ENCODE measurements at places on chromosomes 2 and 18.

- no peak for DNase-seq
Measured at GRCh38 chr2:112794131-112794733, 9.9 kb upstream of the IL1A start.

GRCh38 chr18:4455113-4455811 lies at the start of gene DLGAP1:
DLGAP1 (minus strand) TSS chr18:4455307.
- peak; percentile 60 for DNase-seq

DNA sequence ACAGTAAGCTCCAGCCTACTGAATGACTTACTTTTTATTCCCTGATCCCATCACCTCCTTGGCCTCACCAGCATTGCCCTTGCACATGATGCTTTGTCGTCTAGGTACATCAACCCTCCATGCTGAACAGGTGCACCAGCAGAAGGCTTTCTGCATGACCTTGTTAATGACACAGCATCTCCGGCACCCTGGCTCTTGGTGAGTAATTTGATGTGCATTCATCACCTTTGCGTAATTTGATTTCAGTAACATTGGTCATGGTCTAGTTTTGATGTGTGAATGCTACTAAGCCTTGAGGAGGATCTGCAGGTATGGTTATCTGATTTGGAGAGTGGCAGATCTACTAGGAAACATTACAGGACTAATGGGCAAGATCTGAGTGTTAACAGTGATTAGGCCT lies 103.6 kb downstream of the STK39 start:
- no peak for DNase-seq

GRCh38 chr2:96138179-96139145 lies at the start of gene ASTL:
ASTL (minus strand) TSS chr2:96138502; CDS start chr2:96138436, 66 bp downstream.
- DNase-seq = no peak

- no peak for DNase-seq
Measured at GRCh38 chr2:175836361-175836760, 165.7 kb downstream of the LNPK start.
